Daoy (cell line): ENCODE measurements at places on chromosomes 3 and 15. TPM values are rescaled to one million over a fixed set of nuclear protein-coding genes. Genes with fewer than 3 reads are reported as not detected.

DNA sequence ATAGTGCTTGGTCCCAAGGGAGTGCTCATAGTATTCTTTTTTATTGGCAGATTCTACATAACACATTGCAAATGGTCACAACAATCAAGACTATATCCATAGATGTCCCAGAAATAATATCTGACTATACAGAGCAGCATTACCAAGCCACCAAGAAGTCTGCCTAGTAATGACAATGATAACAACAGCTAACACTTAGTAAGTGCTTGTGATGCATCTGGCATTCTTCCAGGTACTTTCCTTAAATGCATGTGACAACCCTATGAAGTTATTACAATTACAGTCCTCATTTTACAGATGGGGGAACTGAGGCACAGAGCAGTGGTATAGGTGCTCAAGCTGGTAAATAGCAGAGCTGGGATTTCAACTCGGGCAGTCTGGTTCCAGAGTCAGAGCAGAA lies 49.6 kb upstream of the ICE2 start:
- peak; percentile 27 for DNase-seq

REC114 gene
- not detected in 2 replicates for total RNA-seq

UQCRC1 gene
- 291 and 336 TPM in 2 replicates for total RNA-seq

LIPC gene
- total RNA-seq: 0.74 and 1.5 TPM in 2 replicates

DLEC1 gene
- not detected in 2 replicates for total RNA-seq

DNA sequence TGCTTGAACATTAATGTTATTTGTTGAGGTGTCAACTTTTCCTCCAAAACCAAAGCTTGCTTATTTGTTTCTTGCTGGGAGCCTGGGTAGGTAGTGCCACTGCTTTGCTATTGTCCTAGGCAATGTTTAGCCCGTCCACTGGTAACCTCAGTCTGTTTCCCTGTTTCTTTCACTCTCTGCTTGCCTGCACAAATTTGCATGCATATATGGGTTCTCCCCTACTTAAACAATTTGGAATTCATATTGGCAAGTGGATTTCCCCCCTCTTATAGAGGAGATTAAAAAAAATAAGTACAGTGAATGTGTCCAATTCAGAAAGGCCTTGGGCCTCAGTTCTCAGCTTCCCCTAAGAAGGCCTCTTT lies 45.0 kb upstream of the BOC start:
- no peak for DNase-seq

BHLHE40 gene
- total RNA-seq: 5.3 and 11.1 TPM in 2 replicates

- DNase-seq: no peak
These were observed 206.4 kb upstream of the CFAP20DC start for GRCh38 chr3:59256230-59256629.

GRCh38 chr3:161163297-161163696 lies 57.8 kb upstream of the NMD3 start:
- peak; percentile 87 for DNase-seq

DNA sequence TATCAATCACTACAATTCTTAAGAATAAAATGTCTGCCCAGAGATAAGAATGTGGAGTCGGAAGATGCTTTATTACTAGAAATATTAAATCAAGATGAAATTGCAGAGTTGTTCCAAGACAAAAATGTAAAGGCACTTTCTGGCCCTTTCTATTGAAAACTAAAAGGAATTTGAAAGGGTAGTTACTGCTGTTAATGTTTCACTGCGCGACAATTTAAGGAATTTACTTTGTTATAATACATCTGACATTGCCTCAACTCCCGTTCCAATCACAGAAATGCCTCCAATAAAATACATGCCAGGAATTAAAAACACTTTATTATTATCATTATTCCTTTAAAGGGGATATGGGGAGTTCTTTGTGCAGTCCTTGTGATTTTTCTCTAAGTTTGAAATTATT lies 26.4 kb downstream of the RSL24D1 start:
- no peak for DNase-seq

- no peak for DNase-seq
These were observed 24.5 kb downstream of the CFAP100 start for GRCh38 chr3:126419151-126419703.

DNA sequence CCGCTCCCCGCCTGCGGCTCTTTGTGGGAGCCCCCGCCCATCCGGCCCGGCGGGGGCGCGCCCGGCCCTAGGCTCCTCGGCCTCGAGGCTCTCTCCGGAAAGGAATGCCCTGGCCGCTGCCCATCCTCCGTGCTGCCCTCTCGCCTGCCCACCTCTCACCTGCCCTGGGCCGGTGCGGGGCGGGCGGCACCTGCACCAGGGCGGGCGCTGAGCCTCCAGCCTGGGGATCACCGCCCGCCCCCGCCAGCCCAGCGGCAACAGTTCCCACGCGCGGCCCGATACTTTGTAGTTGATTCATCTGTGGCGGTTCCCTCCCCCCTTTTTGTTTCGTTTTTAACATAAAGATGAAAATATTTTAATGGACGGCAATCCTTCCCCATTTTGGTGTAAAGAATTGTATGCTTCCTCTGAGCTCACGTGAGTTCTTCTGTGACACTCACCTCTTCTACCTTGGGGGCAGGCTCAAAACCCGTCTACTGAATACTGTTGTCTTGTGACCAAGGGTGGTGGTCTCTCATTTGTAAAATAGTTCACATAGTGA lies 1.9 kb downstream of the KLF13 start:
- DNase-seq: no peak

- DNase-seq: no peak
These were observed 12.8 kb downstream of the GABRG3 start for GRCh38 chr15:26983822-26984221.

DNA sequence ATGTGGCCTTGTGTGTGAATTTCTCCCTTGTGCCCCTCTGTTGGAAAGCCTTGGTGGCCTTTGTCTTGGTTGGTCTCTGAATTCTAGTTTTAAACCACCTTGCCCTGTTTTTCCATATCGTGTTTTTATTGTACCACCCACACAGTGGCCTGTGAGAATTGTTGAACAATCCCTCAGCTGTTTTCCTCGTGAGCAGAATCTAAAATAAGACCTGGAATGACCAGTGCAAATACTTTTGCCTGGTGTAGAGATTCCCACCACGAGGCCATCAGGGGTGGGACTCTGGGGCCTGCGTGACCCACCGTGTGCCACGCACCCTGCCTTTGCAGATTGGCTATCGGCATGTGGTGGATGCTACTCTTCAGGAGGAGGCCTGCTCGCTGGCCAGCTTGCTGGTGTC lies 19.0 kb upstream of the CLEC3B start:
- no peak for DNase-seq

GRCh38 chr3:124856677-124857076 lies 30.5 kb downstream of the ITGB5 start:
- DNase-seq: no peak

GRCh38 chr3:169072494-169072893 lies 591.0 kb downstream of the MECOM start:
- no peak for DNase-seq

HES1 gene
- total RNA-seq: 88.3 and 97.8 TPM in 2 replicates

- no peak for DNase-seq
These were observed 109.4 kb downstream of the FILIP1L start for GRCh38 chr3:100004931-100005330.

VGLL3 gene
- 8.4 and 15.2 TPM in 2 replicates for total RNA-seq

PDE8A gene
- 3.7 and 4.9 TPM in 2 replicates for total RNA-seq

DNA sequence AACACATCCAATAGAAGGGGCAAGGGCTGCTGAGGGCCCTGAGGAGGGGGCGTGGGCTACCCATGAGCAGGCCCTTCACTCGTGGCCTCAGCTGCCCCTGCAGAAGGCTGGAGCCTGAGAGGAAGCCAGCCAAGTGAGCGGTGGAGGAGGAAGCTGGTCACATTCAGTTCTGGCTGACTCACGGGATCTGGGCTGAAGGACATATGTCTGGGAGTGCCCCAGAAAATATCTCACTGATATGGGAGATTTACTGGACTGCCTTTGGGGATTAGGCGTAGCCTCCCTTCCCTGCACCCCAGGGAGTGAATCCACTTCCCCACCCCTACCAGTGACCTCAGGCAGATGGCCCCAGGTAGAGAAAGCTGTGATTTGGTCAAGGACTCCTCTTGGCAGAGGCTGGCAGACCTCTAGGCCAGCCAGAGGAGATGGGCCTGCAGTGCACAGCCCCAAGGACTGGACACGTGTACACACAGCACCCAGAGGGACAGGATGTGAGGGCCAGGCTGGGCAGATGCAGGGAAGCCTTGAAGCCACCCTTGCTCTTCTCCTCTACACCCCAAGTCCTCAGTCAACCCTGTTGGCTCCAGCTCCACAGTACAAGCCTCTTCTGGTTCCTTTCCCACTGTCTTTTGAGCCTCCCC lies 14.2 kb upstream of the ANKDD1A start:
- DNase-seq: peak; percentile 83

IGDCC3 gene
- not detected in 2 replicates for total RNA-seq

GRCh38 chr15:56383010-56383409 lies 17.8 kb downstream of the TEX9 start:
- no peak for DNase-seq

- no peak for DNase-seq
These were observed 239.4 kb downstream of the XXYLT1 start for GRCh38 chr3:195031574-195032003.

MNS1 gene
- total RNA-seq: 10.4 and 12.3 TPM in 2 replicates

CCDC33 gene
- total RNA-seq: 4.9 and 5.9 TPM in 2 replicates

CSPG4 gene
- total RNA-seq: 21.2 and 24.7 TPM in 2 replicates

DNA sequence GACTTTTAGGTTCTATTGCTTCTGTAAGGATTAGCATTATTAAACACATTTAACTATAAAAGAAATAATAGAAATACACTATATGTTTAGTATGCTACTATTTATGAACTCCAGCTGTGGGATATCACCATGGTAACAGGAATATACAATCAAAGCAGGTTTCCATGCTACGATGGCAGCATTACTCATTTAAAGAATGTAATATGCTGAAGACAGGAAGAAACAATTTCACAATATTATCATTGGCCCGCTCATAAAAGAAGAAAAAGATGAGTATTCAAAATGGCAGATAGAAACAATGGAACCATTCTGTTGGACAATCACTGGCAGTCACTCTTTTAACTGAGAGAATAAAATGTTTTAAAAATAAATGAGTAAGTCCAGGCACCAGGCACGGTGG lies 153.4 kb downstream of the CBLB start:
- peak; percentile 30 for DNase-seq

- no peak for DNase-seq
These were observed 37.3 kb downstream of the NKIRAS1 start for GRCh38 chr3:23879485-23879884.

DNA sequence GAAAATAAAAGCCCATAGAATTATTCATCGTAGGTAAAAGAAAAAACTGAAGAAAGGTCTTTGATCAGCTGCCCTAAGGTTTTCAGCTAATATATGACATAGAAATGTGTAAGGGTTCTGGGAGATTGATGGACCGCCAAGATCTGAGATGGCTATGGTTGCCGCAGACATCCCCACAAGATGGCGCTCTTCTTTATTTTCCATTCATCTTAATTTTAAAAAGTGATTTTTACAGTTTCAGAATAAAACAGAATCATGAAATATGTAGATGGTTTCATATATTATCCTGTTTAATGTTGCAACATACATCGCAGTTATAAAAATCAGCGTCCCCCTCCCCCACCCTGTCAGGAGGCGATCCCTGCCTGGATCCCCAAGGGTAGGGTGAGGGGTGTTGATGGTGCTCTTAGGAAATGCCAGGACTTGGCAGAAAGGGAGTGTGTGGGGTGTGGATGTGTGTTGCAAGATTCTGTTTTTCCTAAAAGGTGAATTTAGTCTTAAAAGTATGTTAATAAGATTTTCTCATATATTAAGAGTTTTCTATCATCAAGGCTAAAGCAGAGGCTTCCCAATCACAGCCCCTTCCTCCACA lies 68.8 kb downstream of the ANXA2 start:
- no peak for DNase-seq

DNA sequence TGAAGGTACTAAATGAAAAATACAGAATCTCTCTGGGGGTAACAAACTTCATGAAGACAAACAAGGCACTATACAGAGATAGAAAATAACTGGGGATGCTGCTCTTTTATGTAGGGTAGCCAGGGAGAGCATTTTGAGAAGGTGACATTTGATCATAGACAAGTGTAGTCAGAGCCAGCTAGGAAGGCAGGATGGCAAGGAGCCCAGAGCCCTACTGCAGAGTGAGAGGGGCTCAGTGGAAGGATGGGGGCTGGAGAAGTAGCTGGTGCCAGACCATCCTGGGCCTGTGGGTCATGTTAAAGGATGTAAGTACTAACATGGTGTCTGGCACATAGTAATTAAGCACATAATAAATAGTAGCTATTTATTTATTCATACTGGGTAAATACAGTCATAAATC lies 133.6 kb downstream of the MEIS2 start:
- no peak for DNase-seq

GOLGA6L9 gene
- 2.0 and 2.1 TPM in 2 replicates for total RNA-seq

GRCh38 chr3:10577486-10577885 lies 72.1 kb upstream of the ATP2B2 start:
- DNase-seq: no peak

TMPRSS7 gene
- not detected in 2 replicates for total RNA-seq

DNA sequence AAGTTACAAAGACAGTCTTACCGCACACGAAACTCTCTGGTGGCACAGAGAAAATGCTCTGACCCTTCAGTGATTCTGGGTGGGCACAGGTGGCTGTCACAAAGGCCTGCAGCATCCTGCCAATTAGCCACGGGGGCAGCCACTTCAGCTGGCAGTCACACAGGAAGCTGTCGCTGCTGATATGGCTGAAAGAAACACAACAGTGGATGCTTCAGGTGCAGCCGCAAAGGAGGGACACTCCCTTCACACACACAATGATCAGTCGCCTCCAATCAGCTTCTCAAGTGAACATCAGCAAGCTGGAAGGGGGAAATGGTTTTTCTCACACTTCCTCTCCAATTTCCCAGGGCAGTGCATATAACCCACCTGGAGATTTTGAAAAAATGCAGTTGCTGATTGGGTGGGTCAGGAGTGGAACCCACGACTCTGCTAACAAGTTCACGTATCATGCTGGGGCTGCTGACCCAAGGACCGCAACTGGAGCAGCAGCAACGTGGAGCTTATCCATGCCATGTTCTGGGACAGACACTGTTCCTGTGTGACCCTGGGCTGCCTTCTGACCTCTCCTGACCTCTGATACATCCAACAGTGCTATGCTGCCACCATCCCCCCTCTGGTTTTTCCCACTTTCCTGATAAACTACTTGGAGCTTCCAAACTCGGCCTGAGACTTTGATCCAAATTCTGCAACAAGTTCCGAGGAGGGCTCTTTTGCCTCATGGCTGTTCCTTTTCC lies 106.6 kb downstream of the LRIG1 start:
- no peak for DNase-seq

DNA sequence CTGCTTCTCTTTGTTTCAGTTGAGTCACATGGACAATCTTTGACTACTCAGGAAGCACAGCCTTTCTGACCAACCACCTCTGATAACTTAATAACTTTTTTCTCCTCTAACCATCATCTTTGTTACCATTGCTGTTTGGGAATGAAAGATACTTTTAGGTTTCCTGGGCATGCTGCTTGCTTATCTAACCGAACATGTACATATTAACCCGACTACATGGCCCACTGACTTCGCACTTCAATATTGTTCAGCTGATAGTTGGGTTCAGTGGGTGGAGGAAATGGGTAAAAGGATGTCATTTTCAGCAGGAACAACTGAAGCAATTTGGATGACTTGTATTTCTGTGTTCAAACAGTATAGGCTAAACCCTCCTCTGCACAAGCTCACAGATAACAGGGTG lies 214.3 kb downstream of the SQOR start:
- DNase-seq: no peak
